ENCODE measurements at places on chromosomes 2 and 18.

GRCh38 chr2:199943373-199943772 is 11.9 kb downstream of the TYW5 start:
- no peak for DNase-seq

GRCh38 chr18:10923141-10923540 is 226.2 kb downstream of the PIEZO2 start:
- no peak for DNase-seq

- DNase-seq, result no peak
Observed at GRCh38 chr2:226578373-226578772, 221.2 kb downstream of the IRS1 start.

DNA sequence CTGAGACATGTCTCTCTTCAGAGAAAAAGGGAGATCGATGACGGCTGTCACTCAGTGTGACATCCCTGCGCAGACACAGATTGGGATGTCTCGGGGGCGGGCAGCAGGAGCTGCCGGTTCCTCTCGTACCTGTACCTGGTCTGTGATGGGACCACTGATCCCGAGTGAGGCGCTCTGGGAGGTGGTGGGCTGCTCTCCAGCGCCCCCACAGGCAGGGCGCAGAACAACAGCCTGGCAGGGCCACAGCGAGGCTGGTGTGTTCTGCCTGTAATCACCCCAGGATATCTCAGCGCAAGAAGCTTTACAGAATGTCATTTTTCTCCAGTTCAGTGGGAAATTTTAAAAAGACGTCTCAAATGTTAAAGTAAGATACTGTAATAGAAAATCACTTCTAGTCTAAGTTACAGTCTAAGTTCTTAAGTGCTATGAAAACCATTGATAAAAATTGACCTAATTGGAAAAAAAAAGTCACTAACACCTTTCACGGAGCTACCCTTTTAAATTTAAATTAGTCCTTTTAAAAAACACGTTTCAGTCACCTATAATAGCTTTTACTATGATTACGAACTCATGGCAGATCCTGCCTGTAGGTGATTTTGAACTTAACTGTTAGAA is 189.8 kb downstream of the SNTG2 start:
- DNase-seq, result no peak

GRCh38 chr2:212977152-212977551 is 174.3 kb downstream of the IKZF2 start:
- DNase-seq, result no peak
